SW480 (cell line): ENCODE measurements at places on chromosomes 5 and 9.
A peak's percentile ranks its signal among the peaks of the same experiment; 100 is the strongest.

GRCh38 chr5:41856644-41857491 lies 13.4 kb downstream of the OXCT1 start:
- peak; percentile 50 for DNase-seq

GRCh38 chr9:123196124-123196523 lies 72.3 kb downstream of the STRBP start:
- no peak for DNase-seq

DNA sequence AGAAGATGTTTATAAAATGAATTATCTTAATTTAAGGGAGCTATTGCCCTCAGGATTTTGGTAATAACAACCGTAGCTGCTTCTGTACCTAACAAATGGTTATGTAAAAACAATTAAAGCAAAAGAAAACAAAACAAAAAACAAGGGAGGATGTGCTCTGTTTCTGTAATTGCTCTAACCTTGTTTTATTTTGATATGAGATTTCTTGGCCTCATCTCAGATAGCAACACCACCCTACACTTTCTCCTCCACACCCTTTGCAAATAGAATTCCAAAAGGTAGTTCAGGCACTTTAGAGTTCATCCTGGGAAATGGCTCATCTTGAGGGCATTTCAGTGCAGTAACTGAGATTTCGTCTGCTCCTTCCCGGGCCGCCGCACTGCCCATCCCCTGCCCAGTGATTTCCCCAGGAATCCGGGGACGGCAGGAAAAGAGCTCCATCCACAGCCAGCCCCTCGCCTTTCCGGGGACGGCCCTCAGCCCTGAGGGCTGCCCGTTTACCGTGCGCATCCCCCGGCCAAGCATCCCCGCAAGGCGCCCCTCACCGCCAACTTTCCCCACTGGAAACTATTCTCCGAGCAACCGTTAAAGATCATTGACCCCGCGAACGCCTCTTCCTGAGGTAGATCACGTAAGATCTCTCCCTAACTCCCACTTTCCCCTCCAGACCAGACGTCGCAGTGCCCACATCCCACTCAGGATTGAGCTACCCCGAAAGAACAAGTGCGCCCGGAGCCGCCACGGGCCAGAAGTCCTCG lies 1.2 kb downstream of the FNBP1 start:
- DNase-seq, result no peak

DNA sequence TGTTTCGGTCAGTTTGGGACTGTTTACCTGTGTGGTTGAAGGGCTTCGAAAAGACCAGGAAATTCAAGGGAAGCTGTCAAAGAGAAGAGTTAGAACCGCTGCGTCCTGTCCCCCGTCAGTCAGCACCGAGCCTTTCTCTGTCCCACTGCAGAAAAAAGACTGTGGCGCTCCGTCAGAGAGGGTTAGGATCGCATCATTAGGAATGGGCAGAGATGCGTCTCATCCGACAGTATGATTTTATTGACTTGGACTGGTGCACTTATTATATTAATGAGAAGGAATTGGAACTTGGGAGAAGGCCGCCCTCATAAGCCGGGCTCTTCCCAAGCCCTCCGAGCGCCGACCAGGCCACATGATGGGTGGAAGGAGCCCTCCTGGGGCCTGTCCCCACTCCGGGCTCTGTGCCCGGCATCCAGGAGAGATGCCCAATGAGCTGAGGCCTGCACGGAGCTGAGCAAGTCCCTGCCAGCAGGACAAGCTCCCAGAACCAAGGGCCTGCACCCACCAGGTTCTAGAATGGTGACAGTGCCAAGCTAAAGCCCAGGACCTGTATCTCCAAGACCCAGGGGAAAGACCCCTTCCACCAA lies 71.5 kb downstream of the NEK6 start:
- DNase-seq, result no peak

- no peak for DNase-seq
Measured at GRCh38 chr9:15221746-15222145, 85.3 kb downstream of the TTC39B start.

GRCh38 chr9:125655691-125656410 lies 51.2 kb downstream of the MAPKAP1 start:
- no peak for DNase-seq

DNA sequence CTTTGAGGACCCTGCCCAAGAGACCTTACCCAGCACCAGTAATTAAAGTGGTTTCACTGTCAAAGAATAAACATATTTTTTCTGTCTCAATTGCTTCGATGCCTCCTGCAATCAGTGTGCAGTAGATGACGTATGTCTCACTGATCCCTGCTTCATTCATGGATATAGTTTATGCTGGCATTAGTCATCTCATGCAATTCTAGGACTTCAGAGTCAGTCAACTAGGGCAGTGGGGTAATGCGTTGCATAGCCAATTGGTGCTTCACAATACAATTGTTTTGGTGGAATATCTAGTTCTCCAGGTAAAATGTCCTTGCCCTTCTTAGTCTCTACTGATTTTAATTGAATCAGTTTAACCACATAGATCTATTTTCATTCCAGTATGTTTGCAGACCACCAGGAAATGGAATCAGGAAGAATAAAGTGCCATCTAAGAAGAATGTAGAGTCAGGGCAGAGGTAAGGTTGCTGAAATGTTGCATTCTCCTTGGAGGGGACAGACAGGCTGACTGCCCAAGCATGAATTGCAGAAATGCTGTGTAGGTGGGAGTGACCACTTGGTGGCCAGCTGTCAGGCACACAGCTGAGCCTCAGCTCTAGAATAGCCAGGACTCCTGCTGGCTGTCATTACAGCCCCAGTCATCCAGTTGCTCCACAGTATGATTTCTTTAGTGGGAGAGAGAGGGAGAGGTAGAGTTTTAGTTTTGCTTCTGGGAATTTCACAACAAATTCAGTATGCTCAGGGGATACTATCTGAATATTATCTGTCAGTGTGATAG lies 73.5 kb upstream of the MEGF10 start:
- no peak for DNase-seq
